ENCODE measurements at places on chromosomes 1 and 21.

- DNase-seq: peak; percentile 13
These were observed 155.0 kb downstream of the PCNX2 start for GRCh38 chr1:233140499-233140898.

DNA sequence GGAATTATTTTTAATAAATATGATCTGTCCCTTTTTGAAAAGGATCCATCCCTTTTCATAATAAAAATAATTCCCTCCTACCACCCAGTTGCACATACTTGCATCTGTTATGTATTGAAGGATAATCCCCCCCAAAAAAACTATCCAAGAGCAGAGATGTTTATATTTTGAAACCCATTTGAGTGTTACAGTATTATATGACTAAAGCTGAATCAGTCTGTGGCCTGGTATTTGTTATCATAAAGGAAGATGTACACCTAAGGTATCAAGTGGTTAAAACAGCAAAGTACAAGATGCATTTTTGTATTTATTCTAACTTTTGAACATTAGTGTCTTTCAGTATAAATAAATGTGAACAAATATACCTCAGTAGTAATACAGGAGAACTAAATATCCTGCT lies 12.7 kb upstream of the TGFB2 start:
- peak; percentile 53 for DNase-seq

DNA sequence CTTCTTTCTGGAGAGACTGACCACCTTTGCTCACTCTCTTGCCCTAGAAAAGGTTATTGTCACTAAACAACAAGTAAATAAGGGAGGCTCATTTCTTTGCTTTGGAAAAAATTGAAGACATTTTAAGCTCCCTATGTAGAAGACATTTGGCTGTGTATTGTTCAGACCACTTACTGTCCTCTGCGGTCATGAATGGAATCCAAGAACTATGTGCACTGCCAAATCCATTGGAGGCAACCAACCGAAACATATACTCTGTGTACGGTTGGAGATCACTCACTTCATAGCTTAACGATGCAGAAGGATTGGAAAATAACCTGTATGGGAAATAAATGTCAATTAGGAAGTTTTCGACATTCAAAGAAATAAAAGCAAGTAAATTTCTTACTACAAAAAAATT lies 332.8 kb downstream of the KCTD3 start:
- peak; percentile 30 for DNase-seq

GRCh38 chr1:165895451-165895871 lies 68.0 kb downstream of the UCK2 start:
- DNase-seq: peak; percentile 71

GRCh38 chr21:37849506-37850102 lies 66.7 kb downstream of the KCNJ6 start:
- DNase-seq: peak; percentile 77

DNA sequence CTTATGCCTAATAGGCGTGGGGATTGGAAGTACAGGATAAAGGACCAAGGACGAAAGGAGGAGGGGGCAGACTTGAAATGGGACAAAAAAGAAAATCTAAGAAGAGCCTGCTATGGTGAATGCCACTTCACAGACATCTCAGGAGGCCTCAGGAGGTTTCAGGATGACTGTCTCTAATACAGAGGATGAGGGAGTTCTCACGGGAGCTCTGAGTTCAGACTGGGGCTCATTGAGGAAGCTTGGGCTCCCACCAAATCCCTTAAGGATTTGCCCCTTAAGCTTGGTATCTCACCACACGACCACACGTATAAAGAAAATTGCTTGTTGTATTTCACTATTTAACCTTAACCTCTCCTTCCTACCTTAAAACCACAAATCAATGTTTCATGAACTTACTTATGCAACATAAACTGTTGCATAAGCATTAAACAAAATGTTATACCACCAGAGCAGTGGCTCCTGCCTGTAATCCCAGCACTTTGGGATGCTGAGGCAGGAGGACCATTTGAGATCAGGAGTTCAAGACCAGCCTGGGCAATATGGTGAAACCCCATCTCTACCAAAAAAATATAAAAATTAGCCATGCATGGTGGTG lies 12.4 kb downstream of the SLC30A1 start:
- DNase-seq: no peak

DNA sequence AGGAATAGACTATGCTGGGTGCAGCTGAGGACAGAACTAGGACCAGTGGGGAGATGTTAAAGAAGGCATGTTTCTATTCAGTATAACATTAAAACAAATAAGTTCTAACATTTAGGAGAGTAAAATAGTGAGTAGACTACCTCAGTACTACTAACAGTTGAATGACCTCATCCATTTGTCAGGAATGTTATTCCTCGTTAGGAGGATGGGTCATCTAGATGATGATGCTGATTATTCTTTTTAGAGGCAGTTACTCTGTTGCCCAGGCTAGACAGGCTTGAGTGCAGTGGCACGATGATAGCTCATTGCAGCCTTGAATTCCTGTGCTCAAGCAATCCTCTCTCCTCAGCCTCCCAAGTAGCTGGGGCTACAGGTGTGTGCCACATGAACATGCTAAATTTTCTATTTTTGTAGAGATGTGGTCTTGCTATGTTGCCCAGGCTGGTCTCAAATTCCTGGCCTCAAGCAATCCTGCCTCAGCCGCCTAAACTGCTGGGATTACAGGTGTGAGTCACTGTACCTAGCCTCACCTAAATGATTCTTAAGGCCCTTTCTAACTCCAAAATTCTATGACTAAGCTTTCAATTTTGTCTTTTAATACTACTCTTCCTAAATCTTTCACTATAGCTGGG lies 9.3 kb downstream of the EEIG2 start:
- no peak for DNase-seq

- no peak for DNase-seq
These were observed 8.8 kb downstream of the TINAGL1 start for GRCh38 chr1:31584869-31585735.

DNA sequence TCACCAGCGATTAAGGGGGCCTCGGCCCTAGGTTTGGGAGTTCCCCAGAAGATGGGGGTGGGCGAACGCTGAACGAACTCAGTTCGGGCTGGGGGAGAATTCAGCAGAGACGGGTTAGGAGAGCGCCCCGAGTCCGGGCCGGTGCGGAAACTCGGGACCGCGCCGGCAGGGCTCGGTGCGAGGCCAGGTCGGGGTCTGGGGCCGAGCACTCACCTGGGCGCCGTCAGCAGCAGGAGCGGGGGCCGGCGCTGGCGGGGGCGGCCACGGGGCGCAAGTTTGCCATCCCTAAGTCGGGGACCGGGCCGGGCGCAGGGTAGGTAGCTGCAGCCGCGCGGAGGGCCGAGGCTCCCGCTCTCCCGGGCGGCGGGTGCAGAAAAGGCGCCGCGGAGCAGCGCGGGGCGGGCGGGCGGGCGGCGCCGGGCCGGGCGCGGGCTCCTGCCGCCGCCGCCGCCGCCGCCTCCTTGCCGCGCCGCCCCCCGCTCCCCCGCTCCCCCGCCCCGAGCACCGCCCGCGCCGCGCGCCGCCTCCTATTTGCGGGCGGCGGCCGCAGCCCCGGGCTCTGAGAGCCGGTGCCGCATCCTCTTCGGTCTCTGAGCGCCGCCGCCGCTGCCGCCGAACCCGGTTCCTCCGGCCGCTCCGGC lies 349 bp downstream of the ADGRB2 start:
- no peak for DNase-seq

GRCh38 chr21:45020629-45021427 lies 53.6 kb upstream of the ADARB1 start:
- peak; percentile 74 for DNase-seq

GRCh38 chr1:42686418-42686817 lies 4.2 kb downstream of the YBX1 start:
- no peak for DNase-seq

DNA sequence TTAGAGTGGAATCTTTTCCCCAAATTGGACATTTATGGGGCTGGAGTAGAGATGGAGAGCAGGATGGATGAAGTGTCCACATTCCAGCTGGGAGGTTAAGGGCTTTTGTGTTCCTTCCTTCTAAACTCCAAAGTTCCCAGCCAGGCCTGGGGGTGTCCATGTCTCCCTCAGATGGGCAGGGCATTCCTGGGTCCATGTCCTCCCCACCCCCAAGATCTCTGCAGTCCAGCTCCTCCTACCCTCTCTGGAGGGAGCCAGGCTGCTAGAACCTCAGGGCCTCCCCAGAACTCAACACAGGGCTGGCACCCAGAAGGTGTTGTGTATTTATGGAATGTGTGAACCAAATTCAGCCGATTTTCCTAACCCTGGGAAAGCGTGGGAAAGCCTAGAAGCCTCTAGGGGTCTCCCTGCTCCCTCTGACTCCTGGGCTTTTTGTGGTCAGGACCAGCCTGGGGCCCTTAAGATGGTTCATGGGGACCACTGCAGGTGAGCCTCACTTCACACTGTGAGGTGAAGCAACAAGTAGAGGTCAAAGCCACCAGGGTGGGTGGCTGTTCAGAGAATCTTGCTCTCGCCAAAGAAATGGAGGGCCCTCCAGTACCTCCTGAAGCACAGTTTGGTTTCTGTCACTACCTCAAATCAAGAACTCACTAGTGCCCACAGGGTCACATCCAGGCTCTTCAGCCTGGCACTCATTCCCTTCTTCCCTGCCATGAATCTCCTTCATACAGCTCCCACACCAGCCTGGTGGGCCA lies 54.8 kb downstream of the GLIS1 start:
- no peak for DNase-seq

GRCh38 chr1:209755926-209756614 lies at the start of gene TRAF3IP3:
TRAF3IP3 (plus strand) TSS chr1:209756053; CDS start chr1:209760040, 3,987 bp downstream.
- DNase-seq: no peak
